ENCODE measurements at places on chromosomes 4 and X.

DNA sequence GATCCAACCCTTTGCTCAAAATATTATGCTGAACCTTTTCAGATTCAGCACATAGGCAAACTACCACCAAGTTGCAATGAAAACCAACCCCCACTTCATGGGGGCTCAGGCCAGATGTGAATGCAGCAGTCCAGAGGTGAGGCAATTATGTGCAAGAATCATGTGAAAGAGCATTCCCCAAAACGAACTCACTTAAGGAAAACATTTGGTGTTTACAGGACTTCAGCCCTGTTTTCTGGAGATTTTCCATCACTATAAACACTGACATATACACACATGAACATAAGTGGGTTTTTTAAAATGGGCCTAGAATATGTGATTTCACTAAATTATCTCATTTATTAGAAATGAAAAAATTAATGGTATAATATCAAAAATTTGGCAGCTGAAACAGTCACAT lies 31.5 kb downstream of the BMP3 start:
- DNase-seq = no peak

GRCh38 chrX:25154168-25154567 lies 138.4 kb upstream of the ARX start:
- DNase-seq = no peak

GRCh38 chr4:145690610-145691009 lies 10.7 kb downstream of the C4orf51 start:
- no peak for DNase-seq

DNA sequence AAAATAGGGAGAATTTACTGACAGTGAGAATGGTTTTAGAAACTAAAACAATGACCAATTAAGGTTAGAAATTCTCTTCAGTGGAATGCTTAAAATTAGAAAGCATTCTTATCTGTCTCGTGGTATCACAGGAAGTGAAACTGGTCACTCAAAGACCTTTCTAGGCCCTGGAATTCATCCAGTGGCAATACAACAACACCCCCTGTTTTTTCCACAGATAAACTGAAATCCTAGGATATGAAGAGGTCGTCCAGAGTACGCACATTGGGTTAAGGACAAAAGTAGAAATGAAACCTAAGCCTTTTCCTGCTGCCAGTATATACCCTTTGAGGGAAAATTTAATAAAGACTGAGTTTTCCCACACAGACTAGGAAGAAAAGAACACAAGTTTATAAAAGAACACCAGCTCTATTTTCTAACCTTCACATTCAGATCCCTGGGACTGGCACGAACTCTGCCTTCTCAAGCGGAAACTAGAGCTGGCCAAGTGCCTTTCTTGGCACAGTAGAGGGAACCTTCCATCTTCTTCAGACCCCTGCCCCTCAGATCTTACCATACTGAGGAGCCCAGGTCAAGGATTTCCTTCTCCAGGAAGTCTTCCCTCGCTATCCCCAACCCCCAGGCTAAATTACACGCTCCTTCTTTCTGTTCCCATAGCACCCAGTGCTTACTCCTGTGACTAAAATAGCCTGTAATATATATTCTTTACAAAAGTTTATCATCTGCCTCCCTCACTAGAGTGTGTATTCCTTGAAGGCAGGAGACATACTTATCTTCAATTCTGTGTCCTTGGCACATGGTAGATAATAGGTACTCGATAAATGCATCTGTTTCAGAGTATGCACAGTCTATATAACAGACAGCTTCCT lies 16.9 kb downstream of the LHFPL1 start:
- no peak for DNase-seq

DNA sequence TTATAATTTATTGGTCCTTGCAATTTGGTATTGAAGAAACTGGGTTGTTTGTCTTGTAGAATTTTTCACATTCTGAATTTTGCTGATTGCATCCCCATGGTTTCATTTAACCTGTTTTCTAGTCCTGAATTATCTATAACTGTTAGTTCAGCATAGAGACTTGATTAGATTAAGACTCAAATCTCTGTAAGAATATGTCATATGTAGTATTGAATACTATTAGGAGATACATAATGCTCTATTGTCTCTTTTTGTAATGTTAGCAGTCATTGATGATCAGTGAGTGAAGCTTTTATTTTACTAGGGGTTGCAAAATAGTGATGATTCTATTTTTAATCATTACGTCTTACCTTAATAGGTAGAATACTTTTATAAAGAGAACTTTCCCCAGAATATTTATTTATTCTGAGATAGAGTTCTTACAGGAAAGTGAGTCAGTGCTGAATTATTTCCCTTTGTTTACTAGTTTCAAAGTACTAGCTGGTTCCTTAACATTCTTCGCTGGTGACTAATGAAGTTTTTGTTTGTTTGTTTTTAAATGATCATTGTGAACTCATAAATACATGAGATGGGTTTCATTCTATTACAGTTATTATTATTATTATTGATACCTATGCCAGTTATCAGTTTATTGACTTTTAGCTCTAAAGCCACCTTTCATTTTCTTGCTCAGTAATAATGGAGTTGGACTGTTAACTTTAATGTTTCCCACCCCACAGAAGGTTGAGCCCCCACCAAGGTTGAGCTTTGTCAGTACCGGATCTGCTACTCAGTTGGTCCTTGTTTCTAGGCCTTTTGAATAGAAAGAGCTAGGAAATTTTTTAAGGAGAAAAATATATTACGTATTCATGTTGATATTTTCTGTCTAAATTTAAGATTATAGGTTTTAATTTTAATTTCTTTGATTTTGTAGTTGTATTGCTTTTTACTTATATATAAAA lies 102.3 kb downstream of the LARP1B start:
- DNase-seq = peak; percentile 23

DNA sequence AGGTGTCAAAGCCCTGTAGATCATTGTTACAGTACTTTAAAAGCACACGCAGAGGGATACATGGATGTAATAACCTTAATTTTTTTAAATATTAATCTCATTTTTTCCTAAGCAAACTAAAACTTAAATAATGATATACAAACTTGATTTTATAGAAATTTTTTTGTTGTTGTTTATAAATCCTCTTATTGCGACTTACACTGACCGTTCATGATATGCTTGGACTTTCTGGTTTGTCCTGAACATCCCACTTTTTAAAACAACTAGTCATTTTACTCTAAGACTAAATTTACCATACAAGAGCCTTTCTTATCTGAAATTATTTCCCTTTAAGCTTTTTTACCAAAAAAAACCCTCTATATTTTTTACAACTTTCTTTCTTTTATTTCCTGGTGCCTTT lies 2106.0 kb downstream of the PCDH7 start:
- DNase-seq = no peak

GRCh38 chrX:153516073-153516472 lies 1.4 kb upstream of the ATP2B3 start:
- DNase-seq = no peak

GRCh38 chr4:56496241-56496640 lies 9.3 kb upstream of the ARL9 start:
- no peak for DNase-seq

Data from BJ (cell line).